Suppressor macrophage treated with lipopolysaccharide for 4 hours (primary cell): ENCODE measurements at places on chromosomes 7 and 10.

GRCh38 chr10:734481-734880 lies 45.0 kb upstream of the DIP2C start:
- DNase-seq: no peak

DNA sequence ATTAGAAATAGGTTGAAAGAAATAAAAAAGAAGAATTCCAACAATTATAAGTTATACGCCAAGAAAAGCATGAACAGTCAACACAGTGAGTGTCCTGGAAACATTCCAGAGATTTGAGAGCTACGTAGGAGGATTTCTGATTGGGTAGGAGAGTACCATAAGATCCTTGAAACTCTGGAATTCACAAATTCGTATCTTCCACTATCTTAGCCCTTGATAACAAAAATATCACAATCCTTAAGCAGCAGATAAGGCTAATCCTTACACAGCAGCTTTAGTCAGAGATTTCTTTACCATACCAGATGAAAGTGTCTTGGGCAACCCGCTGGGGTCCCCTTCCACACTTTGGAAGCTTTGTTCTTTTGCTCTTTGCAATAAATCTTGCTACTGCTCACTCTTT lies 8.2 kb downstream of the TPK1 start:
- no peak for DNase-seq

DNA sequence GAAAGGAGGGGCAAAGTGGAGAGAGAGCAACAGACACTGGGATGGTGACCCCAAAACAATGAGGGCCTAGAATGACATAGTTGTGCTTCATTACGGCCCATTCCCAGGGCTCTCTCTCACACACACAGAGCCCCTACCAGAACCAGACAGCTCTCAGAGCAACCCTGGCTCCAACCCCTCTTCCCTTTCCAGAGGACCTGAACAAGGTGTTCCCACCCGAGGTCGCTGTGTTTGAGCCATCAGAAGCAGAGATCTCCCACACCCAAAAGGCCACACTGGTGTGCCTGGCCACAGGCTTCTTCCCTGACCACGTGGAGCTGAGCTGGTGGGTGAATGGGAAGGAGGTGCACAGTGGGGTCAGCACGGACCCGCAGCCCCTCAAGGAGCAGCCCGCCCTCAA lies 20.7 kb downstream of the PRSS2 start:
- no peak for DNase-seq

DNA sequence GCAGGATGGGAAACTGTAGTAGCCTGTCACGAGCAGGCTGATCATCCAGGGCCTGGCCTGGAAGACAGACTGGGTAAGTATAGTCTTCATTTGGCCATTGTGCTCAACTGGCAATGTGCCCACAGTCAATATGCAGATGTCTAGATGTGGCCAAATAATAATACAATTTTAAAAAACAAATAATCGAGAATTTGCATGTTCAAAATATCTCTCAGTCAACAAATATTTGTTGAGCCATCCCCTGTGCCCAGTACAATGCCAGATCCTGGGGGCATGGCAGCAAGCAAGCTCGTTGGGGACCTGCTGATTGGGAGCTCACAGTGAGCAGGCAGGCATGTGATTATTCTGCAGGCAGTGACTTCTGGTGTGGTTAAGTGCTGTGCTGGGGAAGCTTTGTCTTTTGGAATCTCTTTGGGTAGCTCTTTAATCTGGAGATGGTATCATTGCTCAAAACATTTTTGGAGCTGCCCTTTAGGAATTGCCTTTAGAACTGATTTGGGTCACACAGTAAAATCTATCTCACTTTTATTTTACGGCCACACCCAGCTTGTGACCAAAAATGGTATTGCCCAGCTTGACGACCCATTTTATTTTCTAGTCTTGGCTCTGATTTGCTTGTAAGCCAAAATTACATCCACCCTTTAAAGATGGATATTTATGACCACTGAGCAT lies 92.2 kb downstream of the PLCE1 start:
- no peak for DNase-seq

DNA sequence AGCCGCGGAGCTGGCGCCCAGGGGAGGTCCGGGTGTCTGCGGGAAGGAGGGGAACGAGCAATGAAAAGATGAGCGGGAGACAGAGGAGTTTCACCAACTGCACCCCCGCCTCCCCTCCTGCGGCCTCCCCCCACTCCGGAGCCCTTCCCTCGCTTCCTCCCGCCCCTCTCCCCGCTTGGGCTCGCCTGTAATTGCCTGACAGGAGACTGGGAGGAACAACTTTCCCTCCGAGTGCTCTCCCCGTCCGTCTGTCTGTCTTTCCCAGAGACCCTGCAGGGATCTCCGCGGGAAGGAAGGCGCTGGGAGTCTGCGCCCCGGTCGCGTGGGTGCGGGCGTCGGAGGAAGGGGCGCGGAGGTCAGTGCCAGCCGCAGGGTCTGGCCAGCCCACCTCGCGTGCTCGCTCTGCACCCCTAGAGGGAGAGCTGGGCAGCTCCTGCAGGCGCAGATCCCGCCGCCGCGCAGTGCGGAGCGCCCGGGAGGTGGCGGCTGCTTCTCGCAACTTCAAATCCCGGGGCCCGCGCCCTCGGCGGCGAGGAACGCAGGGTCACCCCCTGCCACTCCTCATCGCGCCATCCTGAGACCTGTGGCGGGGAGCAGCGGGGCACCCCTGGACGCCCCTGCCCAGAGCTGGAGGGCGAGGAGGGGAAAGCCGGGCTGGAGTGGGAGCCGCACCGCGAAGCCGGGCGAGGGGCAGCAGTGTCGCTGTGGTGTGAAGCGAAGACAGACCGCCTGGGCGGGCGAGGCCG lies 511 bp upstream of the NRP1 start:
- DNase-seq: peak; percentile 79

DNA sequence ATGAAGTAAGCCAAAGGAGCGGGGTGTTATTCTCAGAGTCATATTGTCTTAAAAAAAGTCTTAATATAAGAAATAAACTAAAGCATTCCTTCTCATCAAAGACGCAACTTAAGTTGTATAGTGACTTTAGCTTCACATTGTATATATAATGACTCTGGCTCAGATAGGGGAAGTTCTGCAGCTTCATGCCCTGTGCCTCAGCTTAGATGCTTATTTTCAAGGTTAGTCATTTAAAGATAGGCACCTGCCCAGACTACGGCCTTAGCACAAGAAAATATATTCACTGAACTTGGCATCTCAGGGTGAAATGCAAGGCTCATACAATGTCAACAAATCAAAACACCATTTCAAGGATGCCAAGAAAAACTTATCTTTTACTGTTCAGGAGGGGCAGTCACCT lies 52.8 kb upstream of the DNAJB12 start:
- DNase-seq: no peak

DNA sequence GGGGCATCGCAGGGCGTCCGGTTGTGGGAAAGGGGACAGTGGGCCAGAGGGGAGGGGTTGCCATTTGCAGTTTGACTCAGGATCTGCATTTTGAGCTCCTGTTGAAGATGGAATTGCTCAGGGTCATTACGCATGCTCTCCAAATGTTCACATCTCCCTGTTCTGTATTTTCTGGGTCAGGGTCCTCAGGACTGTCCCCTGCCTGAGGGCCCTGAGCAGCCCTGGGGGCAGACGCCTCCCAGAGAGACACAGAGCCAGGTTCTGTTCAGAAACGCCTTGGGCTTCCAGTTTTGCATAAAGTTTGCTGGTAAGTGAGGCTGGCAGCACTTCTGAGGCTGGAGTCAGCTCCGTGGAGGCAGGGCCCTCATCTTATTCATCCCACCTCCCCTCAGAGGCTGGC lies 34.1 kb upstream of the NUB1 start:
- no peak for DNase-seq

DNA sequence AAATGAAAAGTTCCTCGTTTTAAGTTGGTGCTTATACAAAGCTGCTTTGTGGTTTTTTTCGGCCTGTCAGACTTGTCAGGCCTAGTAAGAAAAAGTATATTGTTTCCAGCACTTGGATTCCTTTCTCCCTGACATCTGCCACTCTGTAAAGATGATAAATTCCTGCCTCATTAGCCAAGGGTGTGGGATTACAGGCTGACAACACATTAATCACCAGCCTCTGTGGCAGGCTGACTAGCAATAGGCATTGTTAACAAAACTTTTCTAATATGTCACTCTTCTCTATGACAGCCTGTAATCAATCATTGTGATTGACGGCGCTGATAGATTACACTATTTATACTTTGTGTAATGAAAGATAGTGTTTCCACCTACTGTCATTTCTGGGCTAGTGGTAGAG lies 682.5 kb downstream of the LRMDA start:
- no peak for DNase-seq

- peak; percentile 60 for DNase-seq
These were observed 5.6 kb upstream of the MEST start for GRCh38 chr7:130486114-130486953.

- DNase-seq: peak; percentile 23
These were observed 3.1 kb downstream of the HERPUD2 start for GRCh38 chr7:35691827-35692307.

DNA sequence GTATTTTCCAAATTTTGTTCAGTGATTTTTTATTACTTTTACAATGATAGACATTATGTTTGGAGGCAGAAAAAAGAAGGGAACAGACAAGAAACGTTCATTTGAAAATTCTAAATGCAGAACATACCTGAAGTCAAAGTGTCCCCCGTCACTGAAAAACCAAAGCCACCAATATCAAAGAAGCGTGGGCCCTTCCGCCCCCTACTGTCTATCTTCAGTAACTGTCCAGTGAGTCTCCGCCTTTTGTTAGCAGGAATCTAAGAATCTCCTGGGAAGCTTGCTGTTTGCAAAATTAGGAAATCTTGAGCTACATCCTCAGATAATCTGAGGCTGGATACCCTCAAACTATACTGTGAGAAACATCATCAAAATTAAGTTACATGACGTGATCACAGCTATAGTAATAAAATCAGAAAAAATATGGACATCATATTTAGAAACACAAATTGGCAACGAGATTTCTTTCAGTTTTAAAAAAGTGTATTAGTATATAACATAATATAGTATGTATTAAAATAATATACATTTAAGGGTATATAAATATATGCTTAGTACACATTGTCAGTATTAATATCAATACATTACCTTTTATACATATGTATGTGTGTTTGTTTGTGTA lies 169.3 kb upstream of the AKR1E2 start:
- peak; percentile 67 for DNase-seq

DNA sequence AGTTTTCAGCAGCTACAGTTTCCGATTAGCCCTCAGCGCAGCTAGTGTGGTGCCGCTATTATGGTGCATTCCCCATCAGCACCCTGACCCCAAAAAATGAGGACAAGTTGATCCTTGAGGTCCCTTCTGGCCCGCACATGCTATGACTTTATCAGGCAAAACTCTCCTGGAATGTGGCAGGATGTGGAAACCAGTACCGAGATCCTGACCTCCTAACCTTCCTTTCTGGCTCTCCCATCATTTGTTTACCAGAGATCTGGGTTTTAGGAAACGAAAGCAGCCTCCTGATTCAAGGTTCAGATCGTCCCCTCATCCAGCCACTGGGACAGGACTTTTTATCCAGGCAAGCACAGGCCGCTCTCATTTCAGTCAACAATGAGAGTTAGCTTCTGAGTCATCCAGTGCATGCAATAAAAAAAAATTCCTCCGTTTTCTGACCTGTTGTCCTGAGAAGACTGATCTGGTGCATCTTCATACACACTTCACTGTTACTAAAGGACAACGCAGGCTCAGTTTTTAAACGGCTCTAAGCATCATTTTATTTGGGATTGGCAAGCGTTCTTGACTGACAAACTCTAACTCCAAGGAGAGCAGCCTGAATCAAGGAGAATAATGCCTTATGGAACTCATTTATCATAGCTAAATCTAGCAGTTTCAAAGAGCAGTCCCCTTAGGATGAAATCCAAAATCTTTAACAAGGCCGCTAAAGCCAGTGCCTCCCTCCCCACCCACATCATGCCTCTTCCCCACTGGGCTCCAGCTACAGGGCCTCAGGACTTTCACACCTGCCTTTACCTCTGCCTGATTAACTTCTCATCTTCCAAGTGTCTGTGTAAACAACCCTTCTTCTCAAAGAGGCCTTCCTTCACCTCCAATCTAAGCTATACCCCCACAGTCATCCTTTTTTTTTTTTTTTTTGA lies 17.1 kb downstream of the PDLIM1 start:
- no peak for DNase-seq

GRCh38 chr10:74394416-74394969 lies 243.5 kb downstream of the ADK start:
- no peak for DNase-seq

- DNase-seq: no peak
These were observed 13.7 kb downstream of the TLL2 start for GRCh38 chr10:96500050-96500449.

DNA sequence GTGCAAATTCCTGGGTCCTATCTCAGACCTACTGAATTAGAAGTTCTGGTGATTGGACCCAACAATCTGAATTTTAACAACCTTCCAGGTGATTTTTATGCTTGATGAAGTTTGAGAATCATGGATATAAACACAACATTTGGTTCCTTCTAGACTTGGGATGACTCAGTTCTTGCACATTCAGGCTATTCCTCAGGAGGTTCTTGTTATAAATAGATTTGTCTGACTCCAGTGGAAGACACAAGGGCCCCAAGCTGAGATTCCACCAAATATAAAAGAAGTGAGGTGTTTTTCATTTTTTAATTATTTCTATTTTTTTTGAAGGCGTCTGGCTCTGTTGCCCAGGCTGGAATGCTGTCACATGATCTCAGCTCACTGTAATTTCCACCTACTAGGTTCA lies 9.4 kb upstream of the TAS2R16 start:
- no peak for DNase-seq

GRCh38 chr10:120205368-120206018 lies 251.5 kb upstream of the PLPP4 start:
- DNase-seq: no peak

DNA sequence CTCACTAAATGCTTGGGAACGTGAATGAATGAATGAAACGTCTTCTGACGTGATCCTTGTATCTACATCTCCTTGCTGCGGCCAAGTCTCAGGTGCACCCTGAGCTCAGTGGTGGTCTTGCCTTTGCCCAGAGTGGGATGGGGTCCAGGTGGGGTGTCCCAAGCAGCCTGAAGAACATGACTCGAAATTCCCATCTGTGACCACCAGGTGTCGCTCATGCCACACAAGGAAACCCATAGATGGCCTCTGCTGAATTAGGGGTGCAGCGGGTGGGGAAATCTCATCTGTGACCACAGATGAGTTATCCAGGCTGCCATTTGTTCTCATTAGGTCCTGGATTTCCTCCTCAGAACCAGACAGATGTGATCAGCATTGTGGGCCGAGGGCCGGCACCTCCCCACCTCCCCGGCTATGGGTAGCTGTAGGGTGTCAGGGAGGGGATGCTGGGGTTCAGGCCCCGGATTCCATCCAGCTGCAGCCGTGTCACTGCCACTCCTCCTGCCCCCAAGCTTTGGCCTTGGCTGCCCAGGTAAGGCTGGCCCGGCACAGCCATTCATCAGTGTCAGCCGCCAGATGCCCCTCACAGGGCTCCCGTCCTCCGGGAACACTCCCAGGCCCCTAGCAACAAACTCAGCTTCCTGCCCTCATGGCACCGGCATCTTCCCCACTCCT lies 21.0 kb upstream of the GNA12 start:
- DNase-seq: peak; percentile 75

- DNase-seq: no peak
These were observed 627 bp upstream of the FLNC start for GRCh38 chr7:128829391-128830166.

GRCh38 chr10:3402187-3402751 lies 229.7 kb upstream of the PITRM1 start:
- no peak for DNase-seq

GRCh38 chr10:101934686-101935305 lies 91.2 kb upstream of the KCNIP2 start:
- DNase-seq: no peak
